ENCODE measurements at places on chromosomes 2 and 18. TPM values are rescaled to one million over a fixed set of nuclear protein-coding genes. Genes with fewer than 3 reads are reported as not detected.

GRCh38 chr18:13725566-13726231 is 659 bp downstream of the FAM210A start:
- DNase-seq: no peak

GRCh38 chr2:3465328-3465727 is 54.0 kb downstream of the ADI1 start:
- no peak for DNase-seq

DNA sequence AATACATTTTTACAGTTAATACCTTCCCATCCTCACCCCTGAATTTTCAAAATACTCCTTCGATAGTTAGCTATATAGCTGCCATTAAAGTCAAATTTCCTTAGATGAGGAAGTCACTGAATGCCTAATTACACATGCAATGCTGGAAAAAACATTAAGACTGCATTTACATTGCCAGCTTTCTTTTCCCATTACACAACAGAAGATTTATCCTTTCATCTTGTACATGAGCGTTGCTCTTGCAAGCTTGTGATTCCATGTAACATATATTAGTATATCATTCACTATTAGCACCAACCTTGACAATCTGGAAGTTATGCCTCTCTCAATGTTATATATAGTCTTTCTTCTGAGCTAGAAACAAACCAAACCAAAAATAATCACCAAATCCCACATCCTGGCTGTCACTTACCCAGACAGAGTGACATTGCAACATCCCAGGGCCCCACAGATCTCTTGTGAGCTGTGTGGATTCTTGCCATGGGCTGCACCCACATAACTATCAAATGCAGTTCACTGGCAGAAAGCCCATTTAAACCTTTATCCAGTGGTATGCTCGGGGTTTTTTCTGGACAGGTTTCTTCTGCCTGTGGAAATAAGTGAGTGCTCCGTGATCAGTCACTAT is 79.2 kb upstream of the PAPOLG start:
- DNase-seq: no peak

DNA sequence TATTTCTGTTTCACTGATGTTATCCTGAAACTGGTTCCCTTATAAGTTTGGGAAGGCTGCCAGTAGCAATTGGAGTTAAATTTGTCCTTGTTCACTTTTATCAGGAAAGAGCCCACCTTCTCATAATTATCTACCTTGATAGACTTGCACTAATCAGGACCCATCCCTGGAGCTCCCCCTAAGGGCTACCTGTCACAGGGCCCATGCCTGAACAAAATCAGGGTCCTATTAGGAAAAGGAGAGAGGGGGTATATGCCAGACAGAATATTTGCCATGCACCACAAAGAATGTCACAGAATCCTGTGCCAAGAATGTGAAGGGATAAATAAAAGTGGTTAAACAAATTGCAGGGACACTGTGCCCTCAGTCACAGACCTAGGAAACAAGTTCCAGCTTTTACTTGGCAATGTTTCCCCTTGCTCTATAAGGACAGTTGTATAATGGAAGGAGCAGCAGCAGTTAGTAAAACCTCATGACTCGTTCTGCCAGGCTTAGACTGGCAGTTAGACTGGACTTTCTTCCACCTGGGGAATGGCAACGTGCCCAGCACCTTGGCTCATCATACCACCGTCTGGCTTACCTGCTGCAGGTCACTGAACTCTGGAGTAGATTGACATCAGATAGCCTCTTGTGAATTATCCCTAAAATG is 32.3 kb upstream of the VWC2L start:
- no peak for DNase-seq

- DNase-seq: no peak
Measured at GRCh38 chr18:55114876-55115275, 155.6 kb upstream of the CCDC68 start.

SGPP2 gene
- 16.3 TPM for polyA plus RNA-seq

SLC9A2 gene
- polyA plus RNA-seq: 8.9 TPM

Measured in left renal pelvis (tissue), 4 donors.